ENCODE measurements at places on chromosomes 3 and 15.
A peak's percentile ranks its signal among the peaks of the same experiment; 100 is the strongest.

- DNase-seq, result no peak
Measured at GRCh38 chr3:12353796-12354525, 65.1 kb downstream of the PPARG start.

- DNase-seq, result no peak
Measured at GRCh38 chr3:151879037-151879436, 5.6 kb downstream of the SUCNR1 start.

DNA sequence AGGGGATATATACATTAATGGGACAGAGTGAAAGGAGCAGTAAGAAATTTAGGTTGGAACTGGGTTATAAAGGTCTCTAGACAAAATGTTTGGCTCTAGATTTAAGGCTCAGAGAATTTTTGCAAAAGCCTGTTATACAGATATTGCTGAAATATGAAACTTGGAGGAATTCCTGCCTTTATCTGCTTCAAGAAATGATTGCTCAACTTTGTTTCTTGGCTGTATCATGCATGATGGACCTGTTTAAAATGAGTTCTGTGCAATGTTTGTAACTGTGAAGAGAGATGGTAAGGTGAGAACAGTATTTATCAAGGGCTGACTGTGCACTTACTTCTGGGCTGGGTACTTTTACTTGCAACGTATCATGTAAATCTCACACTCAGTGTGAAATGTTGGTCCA, 3.3 kb downstream of the CRYBG3 start:
- DNase-seq, result no peak

DNA sequence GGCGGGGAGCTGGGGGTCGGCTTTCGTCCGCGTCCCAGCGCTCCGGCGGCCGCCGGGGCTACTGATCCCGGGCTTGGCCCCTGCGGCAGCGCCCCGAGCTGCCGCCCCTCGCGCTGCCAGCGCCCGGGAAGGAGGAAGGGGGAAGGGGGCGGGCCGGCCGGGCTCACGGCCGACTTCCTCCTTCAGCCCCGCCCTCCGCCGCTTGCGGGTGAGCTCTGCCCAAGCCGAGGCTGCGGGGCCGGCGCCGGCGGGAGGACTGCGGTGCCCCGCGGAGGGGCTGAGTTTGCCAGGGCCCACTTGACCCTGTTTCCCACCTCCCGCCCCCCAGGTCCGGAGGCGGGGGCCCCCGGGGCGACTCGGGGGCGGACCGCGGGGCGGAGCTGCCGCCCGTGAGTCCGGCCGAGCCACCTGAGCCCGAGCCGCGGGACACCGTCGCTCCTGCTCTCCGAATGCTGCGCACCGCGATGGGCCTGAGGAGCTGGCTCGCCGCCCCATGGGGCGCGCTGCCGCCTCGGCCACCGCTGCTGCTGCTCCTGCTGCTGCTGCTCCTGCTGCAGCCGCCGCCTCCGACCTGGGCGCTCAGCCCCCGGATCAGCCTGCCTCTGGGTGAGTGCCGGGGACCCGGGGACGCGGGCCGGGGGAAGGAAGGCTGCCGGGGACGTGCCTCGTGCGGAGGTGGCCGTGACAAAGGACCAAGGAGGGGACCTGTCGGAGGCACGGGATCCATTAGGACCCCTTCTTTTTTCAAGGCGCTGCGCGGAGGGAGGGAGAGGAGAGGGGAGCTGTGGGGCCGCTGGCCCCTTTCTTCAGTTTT, at the start of gene SEMA4B:
Gene SEMA4B, plus strand, starts transcription at position 201 of the 814 bp plus-strand sequence. Its CDS starts 249 bp downstream, at position 450.
- DNase-seq, result peak; percentile 56
